Stimulated activated CD8-positive, alpha-beta memory T cell treated with anti-CD3 and anti-CD28 coated beads, Interleukin-7, amount 100 ng/mL, for 24 hours (primary cell): ENCODE measurements at places on chromosomes 1 and 21.

DNA sequence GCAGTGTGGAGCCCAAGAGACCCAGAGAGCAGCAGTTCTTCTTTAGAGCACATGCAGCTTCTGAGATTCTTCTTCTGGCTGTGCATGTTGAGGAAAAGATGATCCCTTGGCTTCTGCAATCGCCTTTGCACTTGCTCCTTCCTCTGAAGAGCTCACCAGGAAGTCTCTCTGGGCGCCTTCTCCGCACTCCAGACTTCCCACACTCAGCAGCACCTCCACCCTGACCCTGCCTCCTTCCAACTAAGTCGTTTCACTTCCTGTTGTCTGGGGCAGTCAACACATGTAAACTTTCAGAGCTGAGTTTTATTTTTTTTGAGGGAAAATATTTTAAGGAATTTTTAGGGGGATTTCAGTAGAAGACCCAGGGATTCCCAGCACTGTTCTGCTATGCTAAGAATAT is 73.4 kb upstream of the F3 start:
- DNase-seq = no peak

GRCh38 chr1:71828431-71829012 is 453.8 kb downstream of the NEGR1 start:
- no peak for DNase-seq

- DNase-seq = no peak
These were observed 180.9 kb upstream of the PRMT6 start for GRCh38 chr1:106875622-106876021.

DNA sequence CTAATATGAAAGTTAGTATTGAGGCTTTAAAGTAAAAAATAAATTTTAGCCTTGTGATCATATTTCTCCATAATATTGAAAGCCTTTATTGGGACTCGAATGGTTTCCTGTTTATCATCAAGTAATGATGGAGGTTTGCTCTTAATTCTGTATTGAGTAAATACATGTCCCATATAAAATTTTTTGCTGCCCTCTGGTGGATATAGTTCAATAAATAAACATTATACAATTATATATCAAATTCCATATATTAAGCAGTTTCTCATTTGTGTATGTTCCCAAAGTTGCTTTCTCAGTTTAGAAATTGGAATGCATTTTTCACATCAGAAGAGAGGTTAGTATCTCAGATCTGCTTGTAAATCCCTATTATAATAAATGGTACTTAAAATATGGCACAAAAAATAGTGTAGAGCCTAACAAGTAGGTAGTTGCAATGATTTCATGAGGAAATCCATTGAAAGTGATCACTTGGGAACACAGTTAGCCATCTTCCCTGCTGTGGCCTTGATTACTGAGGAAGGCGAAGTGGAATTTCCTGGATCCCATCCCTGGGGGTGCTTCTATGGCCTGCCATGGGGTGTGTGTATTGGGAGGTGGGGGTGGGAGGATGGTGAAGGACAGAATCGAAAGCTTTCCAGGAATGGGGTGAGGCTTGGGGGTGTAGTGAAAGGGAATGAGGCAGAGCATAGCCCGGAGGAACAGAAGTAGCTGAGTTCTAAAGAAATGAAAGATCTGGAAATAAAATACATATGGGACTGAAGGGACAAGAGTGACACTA is 84.1 kb upstream of the C21orf91 start:
- no peak for DNase-seq

GRCh38 chr1:237679687-237680086 is 211.0 kb downstream of the ZP4 start:
- DNase-seq = no peak

DNA sequence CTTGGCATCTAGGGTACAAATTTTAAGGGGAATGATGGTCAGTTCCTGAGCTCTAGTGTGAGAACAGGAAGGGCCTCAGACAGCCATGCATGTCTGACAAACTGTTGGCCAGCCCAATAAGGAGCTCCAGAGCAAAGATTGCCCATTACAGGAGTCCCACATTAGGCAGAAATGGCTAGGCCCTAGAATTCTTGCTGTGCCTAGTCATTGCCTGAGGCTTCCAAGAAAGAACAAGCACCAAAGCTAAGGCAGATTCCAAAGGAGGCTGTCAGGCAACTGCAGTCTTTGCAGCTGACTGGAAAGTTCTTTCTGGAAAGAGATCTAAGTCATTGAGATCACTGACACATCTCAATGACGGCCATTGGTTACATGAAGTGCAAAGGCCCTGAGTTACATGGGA is 3.9 kb upstream of the STIL start:
- no peak for DNase-seq

GRCh38 chr1:47617381-47618221 is 179.8 kb downstream of the FOXD2 start:
- no peak for DNase-seq

GRCh38 chr1:156320560-156320959 is 17.5 kb downstream of the CCT3 start:
- DNase-seq = no peak
